ENCODE measurements at places on chromosomes 1 and 21.

GRCh38 chr1:212512816-212513559 is 80.3 kb downstream of the NENF start:
- no peak for DNase-seq

- no peak for DNase-seq
Measured at GRCh38 chr1:110798691-110799256, 74.2 kb upstream of the CD53 start.

DNA sequence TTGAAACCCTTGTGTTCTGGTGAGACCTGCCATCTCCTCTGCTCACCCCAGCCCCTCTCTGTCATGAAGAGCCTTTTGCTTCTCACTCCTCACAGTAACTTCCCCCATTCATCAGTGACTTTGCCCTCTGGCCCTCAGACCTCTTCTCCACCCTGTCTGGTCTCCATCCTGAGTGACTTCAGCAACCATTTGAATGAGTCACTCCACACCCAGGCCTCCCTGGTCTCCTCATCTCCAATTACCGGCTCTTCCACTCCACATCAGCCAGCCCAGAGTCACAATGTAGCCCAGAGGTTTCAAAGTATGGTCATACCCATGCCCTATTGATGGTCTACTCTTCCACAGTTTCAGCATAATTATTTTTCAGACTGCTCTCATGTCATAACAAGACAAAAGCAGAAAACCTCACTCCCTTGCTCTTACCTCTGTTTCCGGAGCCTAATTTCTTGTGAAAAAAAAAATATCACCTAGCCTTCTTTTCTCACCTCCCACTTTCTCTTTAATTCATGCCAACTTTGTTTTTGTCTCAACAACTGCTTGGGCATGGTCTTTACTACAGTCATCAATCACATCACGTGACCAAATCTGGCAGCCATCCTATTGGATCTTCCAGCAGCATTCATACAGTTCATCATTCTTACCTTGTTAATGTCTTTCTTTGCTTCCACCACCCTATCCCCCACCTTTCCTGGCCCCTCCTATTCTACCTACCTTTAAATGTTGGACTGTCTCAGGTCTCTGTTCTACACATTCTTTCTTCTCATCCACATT is 35.6 kb upstream of the NEK7 start:
- DNase-seq = no peak

GRCh38 chr1:36947384-36947783 is 86.9 kb downstream of the GRIK3 start:
- DNase-seq = no peak

GRCh38 chr21:17786071-17786850 is 32.9 kb downstream of the C21orf91 start:
- DNase-seq = no peak

GRCh38 chr1:55572878-55573734 is 357.9 kb upstream of the USP24 start:
- DNase-seq = no peak

GRCh38 chr1:4022715-4023114 is 122.6 kb upstream of the C1orf174 start:
- DNase-seq = no peak

- no peak for DNase-seq
Measured at GRCh38 chr1:244863491-244864252, 671 bp downstream of the HNRNPU start.

DNA sequence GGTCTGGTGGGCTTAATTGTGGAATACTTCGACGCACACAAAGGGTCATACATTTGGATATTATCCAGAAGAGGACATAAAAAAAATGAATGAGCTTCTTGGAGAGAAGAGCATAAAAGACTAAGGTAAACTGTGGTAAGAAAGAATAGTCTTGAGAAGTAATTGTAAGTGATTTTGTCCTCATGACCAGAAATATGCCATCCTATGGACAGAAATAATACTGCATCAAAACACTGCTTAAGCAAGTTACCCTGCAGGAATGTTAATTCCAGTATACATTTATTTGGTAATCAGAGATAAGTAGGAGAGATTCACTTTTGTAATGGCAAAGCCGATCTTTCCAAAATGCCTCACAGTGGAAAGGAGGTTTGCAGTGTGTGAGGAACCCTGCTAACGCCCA is 111.9 kb downstream of the NRIP1 start:
- DNase-seq = no peak

- no peak for DNase-seq
Measured at GRCh38 chr1:177975588-177976495, 6.0 kb upstream of the SEC16B start.

- DNase-seq = no peak
Measured at GRCh38 chr1:91891454-91891853, 5.5 kb upstream of the TGFBR3 start.

DNA sequence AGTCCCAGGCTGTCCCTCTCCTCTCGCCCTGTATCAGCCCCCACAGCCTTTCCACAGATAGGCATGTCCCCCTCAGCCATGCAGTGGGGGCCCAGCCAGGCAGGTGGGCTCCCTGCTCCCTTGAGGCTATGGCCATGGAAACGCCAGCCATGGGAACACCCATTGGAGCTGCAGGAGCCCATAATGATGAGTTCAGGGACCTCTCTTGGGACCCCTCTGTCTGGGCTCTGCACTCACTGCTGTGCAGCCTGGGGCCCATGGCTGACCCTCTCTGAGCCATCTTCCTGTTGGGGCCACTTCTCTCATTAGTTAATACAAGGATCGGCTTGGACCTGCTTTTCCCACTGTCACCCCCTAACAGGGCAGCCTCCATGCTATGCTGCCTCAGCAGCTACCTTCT is 33.2 kb downstream of the WNT3A start:
- DNase-seq = no peak

GRCh38 chr1:160607011-160607671 is 27.8 kb upstream of the CD84 start:
- DNase-seq = peak; percentile 34

GRCh38 chr1:109482791-109483671 is 674 bp upstream of the ATXN7L2 start:
- no peak for DNase-seq

DNA sequence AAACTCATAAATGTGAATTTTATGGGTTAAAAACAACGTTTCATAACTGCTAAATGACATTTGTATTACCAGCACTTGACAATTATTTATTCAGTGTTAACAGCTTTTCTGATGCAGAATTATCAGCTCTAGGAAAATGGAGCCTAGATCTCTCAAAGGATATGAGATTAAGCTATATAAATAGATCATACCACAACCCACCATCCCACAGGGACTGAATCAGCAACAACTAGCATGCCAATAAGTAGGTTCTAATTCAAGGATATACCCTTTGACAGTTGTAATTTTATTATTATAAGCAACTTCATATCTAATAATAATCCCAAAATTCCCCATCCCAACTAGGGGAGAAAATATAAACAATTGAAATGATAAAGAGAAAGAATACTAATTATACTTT is 275.4 kb upstream of the RGS18 start:
- no peak for DNase-seq

- no peak for DNase-seq
Measured at GRCh38 chr1:147243228-147243685, 773 bp downstream of the CHD1L start.

DNA sequence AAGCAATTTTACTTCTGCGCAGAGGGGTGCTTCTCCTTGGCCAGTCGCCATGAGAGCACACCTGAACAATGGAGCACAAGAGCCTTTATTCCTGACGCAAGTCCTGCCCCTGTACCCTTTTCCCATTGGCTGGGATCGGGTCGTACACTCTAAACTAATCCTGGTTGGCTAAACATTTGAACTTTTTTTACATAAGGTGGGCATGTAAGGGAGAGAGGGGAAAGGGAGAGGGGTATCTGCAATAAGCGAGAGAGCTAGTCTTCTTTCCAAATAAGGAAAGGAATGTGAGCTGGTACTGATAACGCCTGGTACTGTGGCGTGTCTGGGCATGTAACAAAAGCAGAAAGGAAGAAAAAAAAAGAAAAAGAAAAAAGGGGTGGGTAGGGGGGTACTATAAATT is 21.8 kb downstream of the MFSD2A start:
- DNase-seq = no peak

- DNase-seq = no peak
Measured at GRCh38 chr21:23955135-23955843, 1652.0 kb downstream of the MRPL39 start.

GRCh38 chr1:211598514-211598913 is 19.6 kb upstream of the SLC30A1 start:
- DNase-seq = no peak

- no peak for DNase-seq
Measured at GRCh38 chr1:175628548-175629317, 114.7 kb downstream of the TNR start.

DNA sequence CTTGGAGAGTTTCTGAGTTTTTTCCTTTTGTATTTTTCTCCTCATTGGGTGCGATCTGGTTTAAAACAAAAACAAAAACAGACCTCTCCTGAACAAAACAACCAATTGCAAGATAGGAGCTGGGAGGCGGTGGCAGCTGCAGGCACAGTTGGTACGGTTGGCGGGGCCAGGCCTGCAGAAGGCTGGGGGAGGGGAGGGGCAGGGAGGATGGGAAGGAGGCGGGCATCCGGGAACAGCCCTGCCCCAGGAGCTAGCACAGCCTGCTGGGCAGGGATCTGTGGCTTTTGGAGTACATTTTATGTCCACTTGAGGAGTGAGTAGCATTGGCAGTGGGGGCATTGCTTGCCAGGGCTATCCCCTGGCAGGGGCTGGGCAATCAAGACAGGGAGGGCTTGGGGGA is 5.2 kb downstream of the CAPN9 start:
- DNase-seq = no peak

- no peak for DNase-seq
Measured at GRCh38 chr1:228334954-228335353, 71.7 kb downstream of the TRIM11 start.

GRCh38 chr1:205878026-205878425 is 28.1 kb upstream of the PM20D1 start:
- DNase-seq = no peak

- DNase-seq = no peak
Measured at GRCh38 chr21:33844104-33844889, 71.3 kb downstream of the ATP5PO start.

GRCh38 chr1:205186191-205186590 is 25.3 kb downstream of the DSTYK start:
- no peak for DNase-seq

DNA sequence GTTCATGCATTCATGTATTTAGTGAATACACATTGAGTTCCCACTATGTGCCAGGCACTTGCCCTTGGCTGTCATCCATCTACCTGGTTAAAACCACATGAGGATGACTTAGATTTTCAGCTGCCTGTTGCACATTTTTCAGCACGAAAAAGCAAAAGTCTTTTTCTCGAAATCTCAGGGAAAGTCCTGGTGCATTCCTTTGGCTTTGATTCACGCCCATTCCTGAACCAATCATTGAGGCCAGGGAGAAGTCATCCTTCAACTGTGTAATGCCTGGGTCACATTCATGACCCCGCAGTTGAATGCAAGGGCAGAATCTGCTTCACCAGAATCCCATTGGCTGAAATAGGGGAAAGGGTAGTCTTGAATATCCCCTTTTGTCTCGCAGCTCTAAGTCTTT is 84.4 kb downstream of the RNF220 start:
- DNase-seq = no peak

DNA sequence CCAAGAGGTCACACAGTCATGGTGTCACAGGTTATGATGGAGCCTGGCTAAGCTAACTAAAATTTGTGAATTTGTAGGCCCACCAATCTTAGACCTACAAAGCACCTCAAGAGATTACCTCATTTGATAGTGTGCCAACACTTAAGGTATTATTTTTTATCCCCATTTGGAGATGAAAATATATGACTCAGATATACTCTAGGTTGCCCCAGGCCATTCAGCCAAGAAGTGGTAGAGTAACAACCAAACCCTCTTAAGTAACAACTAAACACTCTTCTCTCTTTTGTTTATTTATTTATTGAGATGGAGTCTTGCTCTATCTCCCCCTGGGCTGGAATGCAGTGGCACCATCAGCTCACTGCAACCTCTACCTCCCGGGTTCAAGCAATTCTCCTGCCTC is 14.3 kb downstream of the NPL start:
- DNase-seq = no peak

DNA sequence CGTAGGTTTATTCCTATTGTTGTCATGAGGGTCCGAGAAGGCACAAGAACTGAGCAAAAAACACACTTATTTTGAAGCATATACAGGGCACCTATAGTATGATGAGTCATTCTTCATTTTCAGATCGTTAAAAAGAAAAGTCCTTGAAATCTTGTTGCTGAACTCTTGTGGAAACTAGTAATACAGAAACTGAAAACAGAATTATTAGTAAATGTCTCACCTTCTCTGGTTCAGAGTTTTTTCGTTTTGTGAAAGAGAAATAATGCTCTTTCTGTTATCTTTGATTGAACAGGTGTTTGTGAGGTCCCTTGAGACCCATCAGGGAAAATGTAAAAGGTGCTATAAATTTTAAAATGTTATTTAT is 102.0 kb upstream of the COA6 start:
- no peak for DNase-seq

DNA sequence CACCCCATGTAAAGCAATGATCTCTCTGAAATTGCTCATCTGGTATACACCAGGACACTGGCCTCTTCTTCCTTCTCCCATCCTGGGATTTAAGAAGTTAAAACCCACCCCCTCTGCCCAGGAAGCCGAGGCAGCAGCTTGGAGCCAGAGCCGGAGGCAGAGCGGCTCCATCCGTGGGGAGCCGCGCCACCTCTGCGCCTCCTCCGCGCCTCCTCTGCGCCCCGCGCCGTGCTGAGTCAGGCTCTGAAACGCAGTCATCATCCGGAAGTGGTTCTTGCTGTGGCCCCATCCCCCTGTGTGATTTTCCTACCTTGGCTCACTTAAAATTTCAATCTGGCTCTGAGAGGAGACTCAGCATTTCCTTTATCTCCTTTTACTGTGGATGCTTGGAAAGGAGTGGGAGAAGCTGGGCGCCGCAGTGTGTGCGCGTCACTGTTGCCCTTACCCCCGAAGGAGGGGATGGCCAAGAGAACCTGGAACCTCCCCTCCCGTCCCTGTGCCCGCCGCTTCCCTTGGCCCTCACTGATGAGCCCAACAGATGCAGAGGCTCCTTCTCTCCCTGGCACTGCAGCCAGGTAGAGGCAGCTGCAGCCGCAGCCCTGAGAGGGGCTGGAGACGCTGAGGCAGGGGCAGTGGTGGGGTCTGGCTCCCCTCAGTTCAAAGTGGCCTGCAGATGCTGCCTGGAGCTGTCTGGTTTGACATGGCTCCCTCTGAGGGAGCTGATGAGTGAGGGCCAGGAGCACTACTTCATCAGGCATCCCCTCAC is 15.3 kb upstream of the NPHP4 start:
- DNase-seq = no peak

DNA sequence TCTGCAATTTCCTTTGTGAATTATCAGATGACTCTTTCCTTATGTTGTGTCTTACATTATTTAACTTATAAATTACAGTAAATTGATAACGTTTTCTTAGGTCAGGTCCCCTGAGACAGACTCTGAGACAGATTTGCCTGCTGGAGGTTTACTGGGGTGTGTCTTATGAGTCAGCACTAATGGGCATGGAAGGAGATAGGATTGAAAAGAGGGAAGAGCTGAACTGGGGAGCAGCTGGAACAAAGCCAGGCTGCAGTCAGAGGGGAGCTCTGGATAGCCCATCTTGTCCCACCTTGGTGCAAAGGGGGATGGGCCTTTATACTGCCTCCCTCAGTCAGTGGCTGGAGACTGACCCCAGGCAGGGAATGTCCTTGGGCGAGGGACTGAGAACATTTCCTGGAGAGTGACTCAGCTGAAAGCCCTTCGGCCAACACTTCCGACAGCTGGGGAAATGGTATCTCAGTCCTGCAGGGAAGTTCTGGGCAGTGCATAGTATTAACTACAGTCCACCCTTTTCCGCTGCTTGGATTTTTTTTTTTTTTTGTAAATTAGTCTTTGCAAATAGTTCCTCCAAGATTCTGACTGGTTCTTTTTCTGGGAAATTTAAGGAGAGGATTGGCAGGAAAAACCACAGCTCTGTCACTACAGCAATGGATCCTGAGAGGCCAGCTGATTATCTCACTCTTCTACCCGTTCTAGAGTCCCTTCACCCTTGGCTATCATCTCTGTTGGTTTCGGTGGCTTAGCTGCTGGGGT is 39.1 kb upstream of the CDC42BPA start:
- DNase-seq = no peak

All from NCI-H1048 (cell line).